ENCODE measurements at places on chromosomes 5 and 9.

- no peak for DNase-seq
Measured at GRCh38 chr5:142771666-142772065, 1.5 kb downstream of the ARHGAP26 start.

DNA sequence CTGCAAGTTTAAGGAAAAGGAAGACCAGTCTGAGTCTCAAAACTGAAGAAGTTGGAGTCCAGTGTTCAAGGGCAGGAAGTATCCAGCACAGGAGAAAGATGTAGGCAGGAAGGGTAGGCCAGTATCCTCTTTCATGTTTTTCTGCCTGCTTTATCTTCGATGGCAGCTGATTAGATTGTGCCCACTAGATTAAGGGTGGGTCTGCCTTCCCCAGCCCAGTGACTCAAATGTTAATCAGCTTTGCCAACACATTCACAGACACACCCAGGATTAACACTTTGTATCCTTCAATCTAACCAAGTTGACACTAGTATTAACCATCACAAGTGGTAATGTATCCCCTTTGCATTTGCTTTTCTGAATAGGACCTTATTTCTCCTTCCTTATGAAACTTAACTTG, 535.9 kb upstream of the FTMT start:
- no peak for DNase-seq

DNA sequence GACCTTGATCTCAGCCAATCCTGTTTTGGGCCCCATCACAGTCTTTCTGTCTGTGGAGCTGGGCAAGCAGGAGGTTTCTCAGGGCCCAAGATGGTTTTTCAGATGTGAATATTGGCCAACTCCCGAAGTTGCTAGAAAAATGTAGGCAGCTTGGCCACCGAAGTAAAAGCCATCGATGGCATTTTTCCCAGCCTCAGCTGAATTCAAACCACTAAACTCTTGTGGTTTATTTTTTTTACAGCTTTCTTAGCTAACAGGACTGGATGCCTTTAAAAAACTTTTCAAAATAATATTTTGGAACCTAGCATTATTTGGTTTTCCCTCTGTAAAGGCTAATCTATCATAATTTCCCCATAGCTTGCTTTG, 102.5 kb upstream of the ERCC6L2 start:
- no peak for DNase-seq

DNA sequence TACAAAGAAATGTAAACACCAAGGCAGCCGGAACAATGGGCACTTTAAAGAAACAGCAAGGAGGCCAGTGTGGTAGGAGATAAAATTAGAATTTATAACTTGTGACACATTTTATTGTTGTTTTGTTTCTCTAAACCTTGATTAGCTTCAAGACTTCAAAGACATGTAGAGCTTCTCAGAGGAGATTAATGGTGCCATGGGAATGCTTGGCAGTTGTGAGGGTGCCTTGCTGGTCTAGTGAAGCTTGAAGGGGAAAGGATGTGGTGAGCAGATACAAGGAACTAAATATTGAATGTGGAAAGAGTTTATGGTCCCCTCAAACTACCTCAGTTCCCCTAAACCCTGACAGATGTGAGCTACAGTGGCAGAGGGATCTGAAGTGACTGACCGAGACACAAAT, 322.4 kb upstream of the ADAMTS16 start:
- no peak for DNase-seq

- DNase-seq = no peak
Measured at GRCh38 chr5:41087461-41087860, 16.3 kb upstream of the MROH2B start.

- DNase-seq = no peak
Measured at GRCh38 chr5:144950996-144951395, 780.3 kb downstream of the KCTD16 start.

- no peak for DNase-seq
Measured at GRCh38 chr9:87675906-87676515, 49.9 kb upstream of the CTSL start.

DNA sequence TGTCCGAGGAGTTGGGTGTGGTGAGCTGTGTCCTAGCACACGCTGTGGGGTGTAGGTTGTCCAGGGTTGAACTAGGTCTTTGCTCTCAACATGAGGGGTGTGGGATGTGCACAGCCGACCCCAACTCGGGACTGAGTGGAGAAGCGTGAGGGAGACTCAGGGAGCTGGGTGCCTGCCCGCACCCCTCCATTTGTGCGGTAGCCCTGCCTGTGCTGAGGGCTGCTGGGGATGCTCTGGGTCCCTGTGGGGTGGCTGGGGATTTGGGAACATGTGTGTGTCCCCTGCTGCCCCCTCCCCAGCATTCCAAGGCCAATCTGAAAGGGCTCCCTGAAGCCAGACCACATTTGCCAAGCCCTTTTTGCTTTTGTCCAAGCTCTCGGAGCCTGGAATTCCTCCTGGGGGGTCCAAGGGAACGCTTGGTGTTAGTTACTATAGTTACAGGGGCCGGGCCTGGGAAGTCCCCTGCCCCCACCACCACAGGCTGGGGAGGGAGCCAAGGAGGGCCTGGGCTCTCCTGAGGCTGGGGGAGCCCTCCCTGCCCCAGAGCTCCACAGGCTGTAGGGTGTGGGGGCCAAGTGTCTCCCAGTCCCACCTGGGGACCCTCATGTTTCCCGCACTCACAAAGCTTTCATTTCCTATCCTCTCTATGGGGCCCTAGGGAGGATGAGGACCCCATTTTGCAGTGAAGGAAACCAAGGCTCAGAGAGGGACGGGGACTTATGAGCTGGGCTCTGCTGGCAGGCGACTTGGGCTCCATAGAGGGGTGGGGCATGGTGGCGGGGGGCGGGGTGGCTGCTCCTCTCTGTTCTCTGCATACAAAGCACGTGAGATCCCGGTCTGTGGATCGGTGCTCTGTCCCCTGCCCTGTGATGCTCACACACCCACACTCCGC, 1.1 kb downstream of the CRB2 start:
- DNase-seq = no peak

- DNase-seq = no peak
Measured at GRCh38 chr9:68574150-68574549, 33.5 kb upstream of the TMEM252 start.

DNA sequence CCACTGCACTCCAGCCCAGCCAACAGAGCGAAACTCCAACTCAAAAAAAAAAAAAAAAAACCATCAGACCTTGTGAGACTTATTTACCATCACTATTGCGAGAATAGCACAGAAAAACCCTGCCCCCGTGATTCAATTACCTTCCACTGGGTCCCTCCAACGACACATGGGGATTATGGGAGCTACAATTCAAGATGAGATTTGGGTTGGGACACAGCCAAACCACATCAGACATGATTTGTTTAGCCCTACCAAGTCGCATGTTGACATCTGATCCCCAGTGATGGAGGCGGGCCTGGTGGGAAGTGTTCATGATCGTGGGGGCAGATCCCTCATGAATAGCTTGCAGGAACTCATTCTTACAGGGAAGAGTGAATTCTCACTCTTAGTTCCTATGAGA, 26.6 kb downstream of the MYO10 start:
- DNase-seq = no peak

DNA sequence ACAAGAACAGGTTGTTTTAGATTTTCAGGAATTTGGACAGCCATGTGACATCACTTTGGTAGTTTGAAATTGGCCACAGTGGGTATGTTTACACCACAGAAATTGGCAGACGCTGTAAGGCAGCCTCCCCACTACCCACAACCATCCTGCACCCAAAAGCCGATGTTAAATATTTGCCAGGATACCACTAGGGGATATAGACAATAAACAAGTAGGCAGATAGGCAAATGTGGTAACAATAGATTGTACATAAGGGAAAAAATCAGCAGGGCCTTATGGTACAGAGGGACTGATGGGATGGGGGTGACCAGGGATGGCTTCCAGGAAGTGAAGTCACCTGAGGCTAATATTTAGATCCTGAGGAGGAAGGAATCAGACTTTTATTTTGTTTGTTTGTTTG, 31.1 kb upstream of the DUSP1 start:
- DNase-seq = no peak

DNA sequence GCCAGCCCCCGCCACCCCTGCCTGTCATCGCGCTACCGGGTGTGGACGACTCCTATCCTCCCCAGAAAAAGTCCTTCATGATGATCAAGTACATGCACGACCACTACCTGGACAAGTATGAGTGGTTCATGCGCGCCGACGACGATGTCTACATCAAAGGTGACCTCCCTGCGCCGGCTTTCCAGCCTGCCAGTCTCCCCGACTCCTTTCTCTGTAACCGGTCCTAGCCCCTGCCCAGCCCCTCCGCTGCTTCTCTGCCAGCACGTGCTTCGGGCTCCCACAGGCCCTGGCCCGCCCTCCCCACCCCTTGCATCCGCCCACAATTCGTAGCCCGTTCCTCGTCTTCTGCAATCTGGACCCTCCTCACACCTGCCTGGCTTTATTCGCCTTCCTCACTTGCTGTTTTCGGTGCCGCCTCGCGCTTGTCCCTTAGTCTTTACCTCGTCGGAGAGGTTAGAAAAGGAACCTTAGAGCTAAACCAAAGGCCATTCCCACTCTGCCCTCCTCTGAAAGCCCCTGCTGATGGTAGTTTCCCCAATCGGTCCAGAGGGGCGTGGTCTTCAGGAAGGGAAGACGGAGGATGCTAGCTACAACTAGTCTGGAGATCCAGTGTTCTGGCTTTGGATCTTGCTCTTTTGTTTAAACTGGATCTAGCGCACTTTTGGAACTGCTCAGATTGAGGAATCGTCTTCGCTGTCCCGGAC, 1.4 kb downstream of the CHSY3 start:
- no peak for DNase-seq

DNA sequence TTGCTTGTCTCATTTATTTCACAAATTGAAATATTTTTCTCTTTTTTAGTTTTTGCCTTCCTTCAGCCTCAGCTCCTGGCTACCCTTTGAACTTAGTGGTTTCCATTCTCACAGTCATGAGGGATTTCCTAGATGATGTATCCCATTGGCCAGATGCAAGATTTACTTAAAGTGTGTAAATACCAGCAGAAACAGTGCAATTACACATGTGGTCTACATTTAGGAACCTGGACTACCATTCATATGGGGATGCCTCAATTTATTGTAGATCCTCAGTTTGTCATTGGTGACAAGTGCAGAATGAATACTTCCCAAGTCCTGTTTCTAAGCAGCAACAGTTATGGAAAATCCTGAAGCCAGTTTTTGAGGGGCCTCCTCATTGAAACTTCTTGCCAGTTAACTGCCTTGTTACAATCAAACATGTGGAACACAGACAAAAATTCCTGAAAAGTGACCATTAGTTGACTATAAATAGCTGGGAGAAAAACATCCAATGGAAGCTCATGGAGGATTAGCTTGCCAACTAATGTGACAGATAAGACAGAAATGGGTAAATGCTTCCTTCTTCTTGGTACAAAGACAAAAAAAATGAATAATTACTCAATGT, 113.6 kb upstream of the FER start:
- DNase-seq = no peak

- DNase-seq = no peak
Measured at GRCh38 chr5:59416451-59416850, 477.1 kb downstream of the PDE4D start.

- no peak for DNase-seq
Measured at GRCh38 chr5:66538126-66538525, 58.1 kb upstream of the MAST4 start.

DNA sequence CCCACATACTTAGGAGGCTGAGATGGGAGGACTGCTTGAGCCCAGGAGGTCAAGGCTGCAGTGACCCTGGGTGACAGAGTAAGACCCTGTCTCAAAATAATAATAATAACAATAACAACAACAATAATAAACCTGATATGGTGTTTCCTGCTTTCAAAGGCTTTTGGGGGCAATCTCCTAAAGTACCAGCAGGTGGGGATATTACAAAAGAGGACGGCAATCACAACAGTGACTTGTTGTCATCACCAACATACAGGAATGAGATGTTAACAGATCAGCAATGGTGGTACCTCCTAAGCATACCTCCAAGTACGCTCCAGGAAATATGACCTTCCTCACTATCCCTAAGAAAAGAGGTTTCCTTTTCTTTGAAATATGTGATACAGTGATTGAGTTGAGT, 91.1 kb upstream of the RNF180 start:
- no peak for DNase-seq

DNA sequence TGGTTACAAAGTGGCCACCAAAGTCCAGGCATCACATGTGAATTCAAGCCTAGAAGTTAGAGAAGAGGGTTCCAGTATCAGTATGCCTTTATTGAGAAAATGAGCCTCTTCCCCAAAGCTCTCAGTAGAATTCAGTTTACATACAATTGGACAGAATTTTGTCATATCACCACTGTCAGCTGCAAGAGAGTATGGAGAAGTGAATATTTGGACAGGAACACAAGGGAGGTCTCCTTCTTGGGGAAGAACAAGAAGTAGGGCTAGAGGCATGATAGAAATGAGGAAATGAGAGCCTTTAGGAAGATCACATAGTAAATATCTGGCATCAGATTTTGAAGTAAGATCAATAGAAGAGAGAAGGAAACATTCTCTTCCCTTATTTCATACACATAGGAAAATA, 27.8 kb upstream of the VLDLR start:
- DNase-seq = no peak

- DNase-seq = no peak
Measured at GRCh38 chr5:93209476-93209875, 371.5 kb downstream of the NR2F1-AS1 start.

DNA sequence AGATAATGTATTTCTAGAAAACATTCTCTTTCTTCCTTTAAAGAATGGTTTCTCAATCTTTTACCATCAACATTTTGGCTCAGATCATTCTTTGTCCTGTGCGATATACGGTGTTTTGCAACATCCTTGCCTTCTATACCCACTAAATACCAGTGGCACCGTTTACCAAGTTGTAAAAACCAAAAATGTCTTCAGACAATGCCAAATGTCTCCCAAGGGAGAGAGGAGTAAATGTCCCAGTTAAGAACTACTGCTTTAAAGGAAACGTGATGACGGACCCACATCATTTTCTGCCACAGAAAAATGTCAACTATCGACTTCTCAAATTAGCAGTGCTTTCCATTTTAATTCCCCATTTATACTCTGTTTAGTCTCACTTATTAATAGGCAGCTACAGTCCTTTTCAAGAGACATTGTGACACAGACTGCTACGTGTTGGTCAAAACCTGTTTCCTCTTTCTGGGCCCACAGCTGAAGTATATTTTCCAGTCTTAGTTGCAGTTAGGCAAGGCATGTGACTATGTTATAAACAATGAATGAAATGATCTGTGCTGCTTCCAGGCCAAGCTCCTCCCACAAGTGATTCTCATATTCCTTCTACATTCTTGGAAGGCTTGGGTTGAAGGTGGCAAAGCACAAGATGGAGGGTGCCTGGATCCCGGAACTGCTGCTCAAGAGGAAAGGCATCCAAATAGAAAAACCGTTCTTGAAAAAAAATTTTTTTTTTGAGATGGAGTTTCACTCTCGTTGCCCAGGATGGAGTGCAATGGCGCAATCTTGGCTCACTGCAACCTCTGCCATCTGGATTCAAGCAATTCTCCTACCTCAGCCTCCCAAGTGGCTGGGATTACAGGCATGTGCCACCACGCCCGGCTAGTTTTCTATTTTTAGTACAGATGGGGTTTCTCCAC, 8.8 kb downstream of the PRXL2C start:
- DNase-seq = no peak
